ENCODE measurements at places on chromosomes 5 and 9.

DNA sequence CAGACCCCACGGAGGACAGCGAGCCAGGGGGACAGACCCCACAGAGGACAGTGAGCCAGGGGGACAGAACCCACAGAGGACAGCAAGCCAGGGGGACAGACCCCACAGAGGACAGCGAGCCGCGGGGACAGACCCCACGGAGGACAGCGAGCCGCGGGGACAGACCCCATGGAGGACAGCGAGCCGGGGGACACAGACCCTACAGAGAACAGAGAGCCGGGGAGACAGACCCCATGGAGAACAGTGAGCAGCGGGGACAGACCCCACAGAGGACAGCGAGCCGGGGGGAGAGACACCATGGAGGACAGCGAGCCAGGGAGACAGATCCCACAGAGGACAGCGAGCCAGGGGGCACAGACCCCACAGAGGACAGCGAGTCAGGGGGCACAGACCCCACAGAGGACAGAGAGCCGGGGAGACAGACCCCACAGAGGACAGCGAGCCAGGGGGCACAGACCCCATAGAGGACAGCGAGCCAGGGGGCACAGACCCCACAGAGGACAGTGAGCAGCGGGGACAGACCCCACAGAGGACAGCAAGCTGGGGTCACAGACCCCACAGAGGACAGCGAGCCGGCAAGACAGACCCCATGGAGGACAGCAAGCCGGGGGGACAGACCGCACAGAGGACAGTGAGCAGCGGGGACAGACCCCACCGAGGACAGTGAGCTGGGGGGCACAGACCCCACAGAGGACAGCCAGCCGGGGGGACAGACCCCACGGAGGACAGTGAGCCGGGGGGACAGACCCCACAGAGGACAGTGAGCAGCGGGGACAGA lies 4.4 kb upstream of the ZDHHC11 start:
- DNase-seq = no peak

- no peak for DNase-seq
Measured at GRCh38 chr9:138033950-138034349, 156.4 kb downstream of the CACNA1B start.

GRCh38 chr5:119072496-119072895 lies 1.6 kb downstream of the DMXL1 start:
- DNase-seq = no peak

DNA sequence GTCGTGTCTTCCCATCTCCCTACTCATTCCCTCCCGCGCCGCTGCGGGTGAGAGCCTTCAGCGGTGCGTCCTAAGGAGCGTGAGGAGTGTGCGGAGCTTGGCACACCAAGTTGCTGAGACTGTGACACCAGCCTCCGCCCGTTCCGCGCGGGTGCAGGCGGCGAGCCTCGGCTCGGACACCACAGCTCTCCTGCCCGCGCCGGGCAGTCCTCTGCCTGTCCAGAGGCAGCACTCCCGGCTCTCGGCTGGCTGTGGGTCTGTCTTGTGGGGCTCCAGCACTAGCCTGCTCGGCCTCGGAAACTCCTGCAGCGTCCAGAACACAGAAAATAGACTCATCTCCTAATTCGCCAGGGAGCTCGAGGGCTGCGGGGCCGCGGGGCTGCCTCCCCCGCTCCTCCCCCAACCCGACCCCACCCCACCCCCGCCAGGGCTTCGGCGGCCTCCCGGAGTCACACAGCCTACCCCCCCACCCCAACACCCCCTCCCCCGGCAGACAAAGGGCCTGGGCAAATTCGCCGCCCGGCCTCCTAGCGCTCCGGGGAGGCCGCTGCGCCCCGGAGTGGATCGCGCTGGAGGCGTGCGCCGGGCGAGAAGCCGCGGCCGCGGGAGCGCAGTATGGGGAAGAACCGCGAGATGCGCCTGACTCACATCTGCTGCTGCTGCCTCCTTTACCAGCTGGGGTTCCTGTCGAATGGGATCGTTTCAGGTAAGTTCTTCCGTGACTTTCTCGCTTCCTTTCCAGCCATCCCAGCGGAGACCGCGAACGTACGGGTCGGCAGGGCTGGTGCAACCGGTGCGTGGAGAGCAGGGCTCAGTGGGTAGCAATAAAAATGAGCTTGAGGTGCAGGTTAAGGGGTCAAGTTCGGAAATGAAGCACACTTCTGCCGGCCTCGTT lies at the start of gene ADAMTS19:
Gene ADAMTS19 (plus strand): TSS at position 522 of the 895 bp plus-strand sequence. CDS start 94 bp downstream, at position 616.
- DNase-seq = no peak

DNA sequence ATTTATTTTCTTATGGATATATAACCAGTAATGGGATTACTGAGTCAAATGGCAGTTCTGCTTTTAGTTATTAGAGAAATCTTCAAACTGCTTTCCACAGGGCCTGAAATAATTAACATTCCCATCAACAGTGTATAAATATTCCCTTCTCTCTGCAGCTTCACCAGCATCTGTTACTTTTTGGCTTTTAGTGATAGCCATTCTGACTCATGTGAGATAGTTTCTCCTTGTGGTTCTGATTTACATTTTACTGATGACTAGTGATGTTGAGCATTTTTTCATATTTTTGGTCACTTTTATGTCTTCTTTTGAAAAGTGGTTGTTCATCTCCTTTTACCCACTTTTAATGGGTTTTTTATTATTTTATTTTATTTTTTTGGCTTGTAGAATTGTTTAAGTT lies 1290.3 kb upstream of the CDH9 start:
- DNase-seq = no peak

- no peak for DNase-seq
Measured at GRCh38 chr5:172636279-172637050, 4.6 kb upstream of the NEURL1B start.
